ENCODE measurements at places on chromosomes 16 and 17. TPM values are rescaled to one million over a fixed set of nuclear protein-coding genes. Genes with fewer than 3 reads are reported as not detected.

GRCh38 chr17:7745748-7746470 is 28.4 kb downstream of the DNAH2 start:
- peak; percentile 89 for DNase-seq

GRCh38 chr16:27434141-27435051 is 32.4 kb downstream of the IL21R start:
- no peak for DNase-seq

KRTAP3-1 gene
- not detected for total RNA-seq

SNN gene
- total RNA-seq = 30.9 TPM

GRCh38 chr17:61581611-61582349 is 9.2 kb downstream of the NACA2 start:
- no peak for DNase-seq

NPIPA2 gene
- total RNA-seq = 0.72 TPM

All from A172 (cell line).